Fibroblast of lung (primary cell): ENCODE measurements at places on chromosomes 6 and 20. TPM values are rescaled to one million over a fixed set of nuclear protein-coding genes. Genes with fewer than 3 reads are reported as not detected.

The HDGFL1 gene
- total RNA-seq, result not detected in 2 replicates

The TFAP2C gene
- not detected in 2 replicates for total RNA-seq

The LY6G6F gene
- total RNA-seq, result not detected in 2 replicates

The SIRPD gene
- total RNA-seq, result not detected in 2 replicates

The SIRPB1 gene
- 0.17 and 1.0 TPM in 2 replicates for total RNA-seq

The TXLNB gene
- total RNA-seq, result 1.2 and 1.5 TPM in 2 replicates

The HMGCLL1 gene
- total RNA-seq, result 0.51 and 0.83 TPM in 2 replicates

The TBXT gene
- total RNA-seq, result not detected in 2 replicates

The COL9A3 gene
- 0.17 and 1.3 TPM in 2 replicates for total RNA-seq

The SLC35D3 gene
- total RNA-seq, result not detected in 2 replicates

The SYCP2L gene
- total RNA-seq, result under 0.01 and 0.26 TPM in 2 replicates

The ACAT2 gene
- total RNA-seq, result 37.5 and 121 TPM in 2 replicates

The LAMP5 gene
- total RNA-seq, result 2.1 and 2.6 TPM in 2 replicates

The MDFI gene
- 0.17 and 3.3 TPM in 2 replicates for total RNA-seq

The TPD52L1 gene
- total RNA-seq, result 41.0 and 41.1 TPM in 2 replicates

The LPA gene
- not detected in 2 replicates for total RNA-seq

The NKX2-4 gene
- not detected in 2 replicates for total RNA-seq

The LGSN gene
- total RNA-seq, result under 0.01 TPM in 1 of 2 replicates, not detected in the other

The CFB gene
- 62.9 and 87.1 TPM in 2 replicates for total RNA-seq

The SLC13A3 gene
- total RNA-seq, result 4.1 and 5.6 TPM in 2 replicates

The MPIG6B gene
- total RNA-seq, result not detected in 2 replicates

The CRISP3 gene
- total RNA-seq, result not detected in 2 replicates

The OOEP gene
- total RNA-seq, result 0.17 TPM in 1 of 2 replicates, not detected in the other

The SPEF1 gene
- total RNA-seq, result under 0.01 and 0.17 TPM in 2 replicates

The LST1 gene
- not detected in 2 replicates for total RNA-seq

The PDYN gene
- not detected in 2 replicates for total RNA-seq

The ZNF165 gene
- 0.33 and 0.51 TPM in 2 replicates for total RNA-seq

The PPIL6 gene
- total RNA-seq, result 5.0 and 8.5 TPM in 2 replicates

The LTA gene
- total RNA-seq, result not detected in 2 replicates
